Stromal cell of bone marrow (primary cell): ENCODE measurements at places on chromosomes 7 and 10.

GRCh38 chr7:106552645-106553445 is 108.1 kb downstream of the CCDC71L start:
- no peak for DNase-seq

DNA sequence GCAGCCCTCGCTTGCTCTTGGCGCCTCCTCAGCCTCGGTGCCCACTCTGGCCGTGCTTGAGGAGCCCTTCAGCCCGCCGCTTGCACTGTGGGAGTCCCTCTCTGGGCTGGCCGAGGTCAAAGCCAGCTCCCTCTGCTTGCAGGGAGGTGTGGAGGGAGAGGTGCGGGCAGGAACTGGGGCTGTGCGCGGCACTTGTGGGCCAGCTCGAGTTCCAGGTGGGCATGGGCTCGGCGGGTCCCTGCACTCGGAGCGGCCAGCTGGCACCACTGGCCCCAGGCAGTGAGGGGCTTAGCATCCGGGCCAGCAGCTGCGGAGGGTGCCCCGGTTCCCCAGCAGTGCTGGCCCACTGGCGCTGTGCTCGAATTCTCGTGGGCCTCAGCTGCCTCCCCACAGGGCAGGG is 152.1 kb upstream of the SEMA3C start:
- DNase-seq, result no peak

DNA sequence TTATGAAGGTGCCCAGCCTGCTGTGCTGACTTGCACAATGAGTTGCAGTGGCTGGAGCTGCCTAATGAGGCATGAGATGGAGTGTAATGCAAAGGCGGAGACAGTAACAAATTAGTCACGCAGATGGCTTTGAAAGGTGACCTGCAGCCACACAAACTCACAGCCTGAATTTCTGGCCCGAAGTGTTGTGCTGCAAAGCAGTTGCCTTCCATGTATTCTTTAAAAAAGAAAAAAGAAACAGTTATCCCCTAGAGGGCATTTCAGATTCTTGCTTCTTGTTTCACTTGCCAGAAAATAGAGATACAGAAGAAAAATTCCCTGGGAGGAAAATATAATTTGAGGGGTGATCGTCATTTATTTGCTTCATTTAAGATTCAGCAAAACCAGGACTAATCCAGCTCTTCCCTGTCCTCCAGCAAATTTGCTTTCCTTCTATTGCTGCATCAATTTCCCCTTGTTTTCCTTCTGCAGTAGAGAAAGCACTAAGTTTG is 239.9 kb downstream of the ADRA2A start:
- no peak for DNase-seq

DNA sequence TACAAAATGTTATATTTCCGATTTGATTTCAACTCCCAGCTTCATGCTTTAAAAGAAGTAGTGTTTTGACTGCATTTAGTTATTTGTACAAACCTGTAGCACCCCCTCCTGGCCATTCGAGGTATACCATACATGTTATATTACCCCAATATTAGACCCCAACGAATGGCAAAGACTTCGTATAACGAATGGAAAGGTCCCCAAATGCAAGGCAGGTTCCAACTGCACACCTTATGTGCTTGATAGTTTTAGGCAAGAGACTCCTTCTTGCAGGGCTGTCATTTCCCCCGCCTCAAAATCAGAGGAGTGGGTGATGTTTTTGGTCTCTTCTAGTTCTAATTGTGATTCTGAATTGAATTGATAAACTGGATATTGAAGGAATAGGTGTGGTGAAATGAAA is 101.1 kb upstream of the TARP start:
- DNase-seq, result peak; percentile 13

- DNase-seq, result no peak
Measured at GRCh38 chr7:12385364-12385786, 18.3 kb downstream of the VWDE start.

GRCh38 chr7:126040114-126041045 is 1110.8 kb upstream of the POT1 start:
- no peak for DNase-seq

- no peak for DNase-seq
Measured at GRCh38 chr7:150379441-150380379, 580 bp downstream of the ZNF775 start.
